ENCODE measurements at places on chromosomes 4 and X.

DNA sequence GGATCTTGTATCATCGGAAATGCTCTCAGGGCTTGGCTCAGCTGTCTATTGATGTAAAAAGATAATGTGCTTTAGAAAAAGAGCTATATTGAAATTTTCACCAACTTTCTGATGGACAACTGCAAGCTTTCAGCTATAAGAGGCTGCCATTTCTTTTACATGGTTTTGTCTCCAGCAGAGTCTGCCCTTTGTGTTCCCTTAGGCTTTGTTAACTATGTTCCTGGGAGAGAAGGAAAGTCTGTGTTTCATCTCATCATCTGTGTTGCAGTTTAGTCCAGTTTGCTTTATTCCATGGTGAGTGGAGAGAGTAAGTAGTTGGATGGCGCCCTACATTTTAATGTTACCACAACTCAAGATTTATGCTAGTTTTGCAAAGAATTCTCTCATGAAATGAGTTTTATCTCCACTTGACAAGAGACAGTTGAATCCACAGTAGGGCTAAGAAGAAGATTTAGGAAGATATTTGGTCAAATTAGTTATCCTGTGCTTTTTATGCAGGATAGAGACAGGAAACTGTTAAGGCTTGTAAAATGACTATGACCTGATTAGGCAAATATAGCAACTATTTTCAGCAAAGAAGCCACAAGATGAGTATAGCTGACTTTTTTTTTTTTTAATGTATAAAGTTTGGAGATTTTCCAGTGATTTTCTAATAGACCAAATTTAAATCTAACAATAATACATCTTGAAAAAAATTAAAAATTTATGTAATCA, 16.5 kb downstream of the SEPTIN11 start:
- DNase-seq: no peak

DNA sequence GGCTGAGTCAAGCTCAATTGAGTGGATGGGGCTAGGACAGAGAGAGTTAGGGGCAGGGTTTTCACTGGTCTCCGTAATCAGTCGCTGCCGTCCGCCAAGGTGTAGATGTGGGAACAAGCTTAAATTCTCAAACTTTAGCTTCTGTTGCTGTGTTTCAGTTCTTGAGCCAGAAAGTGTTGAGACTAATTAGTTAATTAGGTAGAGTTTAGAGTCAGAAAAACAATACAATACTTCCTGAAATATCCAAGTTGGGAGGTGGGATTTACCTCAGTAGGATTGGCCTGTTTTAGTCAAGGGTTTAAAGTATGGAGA, 1.1 kb upstream of the UBE2D3 start:
- no peak for DNase-seq

GRCh38 chr4:74181219-74181618, 23.3 kb downstream of the MTHFD2L start:
- DNase-seq: no peak

- DNase-seq: no peak
Measured at GRCh38 chr4:97457253-97457652, 686.0 kb downstream of the STPG2 start.

GRCh38 chr4:8173492-8174242, 15.1 kb upstream of the ABLIM2 start:
- no peak for DNase-seq

GRCh38 chr4:24794480-24794879, 893 bp upstream of the SOD3 start:
- no peak for DNase-seq

All from stimulated activated CD8-positive, alpha-beta memory T cell treated with anti-CD3 and anti-CD28 coated beads, Interleukin-4, amount 100 ng/mL, for 1 hour (primary cell).